ENCODE measurements at places on chromosomes 2 and 18. TPM values are rescaled to one million over a fixed set of nuclear protein-coding genes. Genes with fewer than 3 reads are reported as not detected.

DNA sequence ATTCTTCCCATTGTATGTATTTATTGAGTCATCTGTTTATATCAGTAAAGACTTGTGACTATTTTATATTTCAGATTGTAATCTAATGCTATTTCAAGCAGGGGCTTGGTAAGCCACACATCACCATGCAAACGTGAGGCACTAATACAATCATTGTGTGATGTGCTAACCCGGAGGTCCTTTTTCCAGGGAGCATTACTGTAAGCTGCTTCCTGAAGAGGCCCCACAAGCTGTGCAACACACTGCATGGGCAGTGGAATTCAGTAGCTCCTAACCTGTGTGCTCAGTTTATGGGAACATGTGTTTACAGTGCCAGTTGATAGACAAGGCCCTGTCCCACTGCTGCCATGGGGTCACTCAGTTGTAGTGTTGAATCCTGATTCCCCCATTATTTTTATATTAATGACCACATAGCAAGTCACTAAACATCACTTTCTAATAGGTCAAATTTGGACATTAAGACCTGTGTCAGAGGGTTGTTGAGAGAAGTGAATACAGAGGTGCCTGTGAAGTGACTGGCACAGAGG is 162.9 kb downstream of the FHOD3 start:
- no peak overlapping the region for H3K4me3 ChIP-seq
- DNase-seq: no peak
- no peaks in the 10 kb centered on the region for H3K4me1 ChIP-seq

DNA sequence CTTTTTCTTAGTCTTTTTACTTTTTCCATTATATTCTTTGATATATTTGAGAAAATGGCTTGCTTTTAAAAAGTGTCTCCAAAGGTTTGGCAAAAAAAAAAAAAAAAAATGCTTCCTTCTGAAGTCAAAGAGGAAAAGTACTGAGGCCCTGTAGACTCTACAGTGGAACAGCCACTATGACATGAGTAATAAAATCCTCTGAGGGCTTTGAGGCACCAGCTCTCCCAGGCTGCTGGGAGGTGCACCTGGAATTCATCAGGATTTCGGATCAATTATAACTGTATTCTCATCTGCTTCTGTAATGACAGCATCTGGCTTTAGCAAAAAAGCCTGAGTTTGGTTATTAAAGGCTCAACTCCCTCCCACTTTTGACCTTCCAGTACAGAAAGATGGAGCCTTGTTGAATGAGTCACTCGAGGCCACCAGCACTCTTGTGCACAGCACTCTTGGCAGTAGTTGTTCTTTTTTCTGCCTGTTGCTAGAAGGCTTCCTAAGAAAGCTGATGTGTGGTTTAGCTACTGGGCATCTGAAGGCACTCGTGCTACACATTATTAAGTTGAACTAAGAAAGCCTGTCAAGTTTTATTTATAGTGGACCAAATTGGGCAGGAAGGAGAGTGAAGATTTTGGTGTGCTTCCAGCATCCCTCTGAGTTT is 131.3 kb downstream of the PRPF40A start:
- DNase-seq: no peak
- no peak overlapping the region for H3K4me3 ChIP-seq
- H3K27ac ChIP-seq: no peak overlapping the region
- H3K4me1 ChIP-seq: no peaks in the 10 kb centered on the region
- H3K27me3 ChIP-seq: peaks cover 16% of the 10 kb centered on the region
- H3K36me3 ChIP-seq: no peaks in the 10 kb centered on the region

GRCh38 chr2:68505603-68506159 is 38.3 kb downstream of the APLF start:
- H3K27ac ChIP-seq: no peak overlapping the region
- H3K36me3 ChIP-seq: peaks cover 12% of the 10 kb centered on the region
- peak overlapping the region; percentile 5 for H3K4me3 ChIP-seq
- H3K4me1 ChIP-seq: peaks cover 11% of the 10 kb centered on the region
- no peak for DNase-seq

- no peak overlapping the region for H3K27ac ChIP-seq
- peaks cover 4% of the 10 kb centered on the region for H3K4me1 ChIP-seq
- no peaks in the 10 kb centered on the region for H3K36me3 ChIP-seq
- no peaks in the 10 kb centered on the region for H3K27me3 ChIP-seq
Measured at GRCh38 chr2:215664847-215665525, 229.1 kb upstream of the FN1 start.

GRCh38 chr2:121284463-121285449 is at the start of gene TFCP2L1:
Gene TFCP2L1 (minus strand): TSS chr2:121285202. CDS start chr2:121285109, 93 bp downstream.
- no peak within 1 kb of the TSS for H3K27ac ChIP-seq
- no peaks in the 10 kb centered on the region for H3K36me3 ChIP-seq
- H3K27me3 ChIP-seq: peaks cover 45% of the 10 kb centered on the region
- peak within 1 kb of the TSS; percentile 75 for H3K4me3 ChIP-seq
- no peaks in the 10 kb centered on the region for H3K4me1 ChIP-seq
- DNase-seq: peak; percentile 70

DNA sequence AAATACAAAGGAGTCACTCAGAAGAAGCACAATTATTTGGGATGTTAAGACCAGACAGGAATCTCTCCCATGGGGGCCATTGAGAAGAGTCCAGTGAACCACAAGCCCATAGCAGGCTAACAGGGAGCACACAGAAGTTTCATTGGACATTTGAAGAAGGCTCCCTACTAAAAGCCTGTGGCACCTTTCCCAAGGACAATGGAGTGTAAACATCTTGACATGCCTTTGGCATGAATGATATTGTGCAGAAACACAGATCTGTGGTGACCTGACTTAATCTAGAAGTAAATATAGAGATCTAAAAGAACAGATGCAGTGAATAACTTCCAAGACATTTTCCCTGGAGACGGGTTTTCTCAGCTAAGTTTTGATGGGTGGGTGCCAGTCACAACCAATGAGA is 221.5 kb downstream of the EPHA4 start:
- no peak overlapping the region for H3K4me3 ChIP-seq
- no peak overlapping the region for H3K27ac ChIP-seq
- no peak for DNase-seq

DNA sequence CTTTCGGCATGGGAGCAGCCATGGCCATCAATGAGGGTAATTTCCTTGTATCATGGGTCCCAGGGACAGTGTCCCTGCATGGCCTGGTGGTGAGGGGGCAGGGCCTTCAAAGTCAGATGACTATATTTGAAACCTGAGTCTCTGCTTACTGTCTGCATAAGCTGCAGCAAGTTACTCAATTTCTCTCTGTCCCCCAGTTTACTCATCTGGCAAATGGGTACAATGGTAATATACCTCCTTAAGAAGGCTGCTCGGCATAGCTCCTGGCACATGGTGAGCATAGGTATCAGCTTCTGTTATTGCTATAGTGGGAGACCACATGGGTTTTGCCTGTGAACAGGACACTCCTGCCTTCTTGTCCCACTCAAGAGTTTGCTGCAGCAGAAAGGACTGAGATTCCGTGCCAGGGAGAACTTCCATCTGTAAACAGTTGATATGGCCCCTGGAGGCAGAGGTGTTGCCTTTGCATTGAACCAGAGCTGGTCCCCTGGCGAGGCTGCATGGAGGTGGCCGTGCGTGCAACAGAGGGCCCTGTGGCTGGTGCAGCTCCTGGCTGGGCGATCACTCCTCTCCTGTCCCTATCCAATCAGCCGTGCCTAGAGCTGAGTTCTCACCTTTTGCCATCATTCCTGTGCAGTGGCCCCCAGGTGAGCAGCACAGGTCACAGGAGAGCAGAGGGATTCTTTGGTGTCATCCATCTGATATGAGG is 22.7 kb upstream of the IGFBP5 start:
- DNase-seq: no peak
- peaks cover 8% of the 10 kb centered on the region for H3K27me3 ChIP-seq
- H3K4me3 ChIP-seq: no peak overlapping the region
- no peaks in the 10 kb centered on the region for H3K4me1 ChIP-seq
- no peaks in the 10 kb centered on the region for H3K36me3 ChIP-seq
- no peak overlapping the region for H3K27ac ChIP-seq

DNA sequence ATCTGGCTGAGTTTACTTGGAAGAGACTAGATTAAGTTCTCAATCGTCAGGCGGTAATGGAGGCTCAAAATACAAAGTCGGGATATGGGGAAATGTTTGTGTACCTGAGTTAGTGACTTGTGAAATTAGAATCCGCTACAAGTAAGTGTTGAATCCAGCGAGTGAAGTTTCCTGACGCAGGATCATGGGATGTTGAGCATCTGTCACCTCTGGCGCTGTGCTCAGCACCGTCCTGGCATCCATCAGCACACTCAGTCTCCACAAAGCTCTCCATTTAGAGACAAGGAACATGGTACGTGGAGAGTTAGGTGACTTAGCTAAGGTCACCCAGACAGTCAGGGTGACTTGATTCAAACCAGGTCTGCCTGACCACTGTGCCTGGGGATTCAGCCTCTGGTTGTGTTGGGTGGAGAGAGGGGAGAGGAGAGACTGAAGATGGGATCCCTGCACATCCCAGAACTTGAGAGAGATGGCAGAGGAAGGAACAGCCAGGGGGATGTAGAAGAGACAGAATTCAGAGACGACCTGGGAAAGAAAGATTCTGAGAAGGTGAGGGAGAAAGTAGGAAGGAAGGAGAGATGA is 251.2 kb downstream of the ACKR3 start:
- H3K27ac ChIP-seq: no peak overlapping the region
- no peaks in the 10 kb centered on the region for H3K4me1 ChIP-seq
- H3K27me3 ChIP-seq: peaks cover 2% of the 10 kb centered on the region
- H3K4me3 ChIP-seq: no peak overlapping the region

GRCh38 chr18:29096079-29096770 is 919.3 kb upstream of the CDH2 start:
- no peak overlapping the region for H3K27ac ChIP-seq
- H3K4me3 ChIP-seq: no peak overlapping the region
- no peak for DNase-seq
- no peaks in the 10 kb centered on the region for H3K27me3 ChIP-seq

DNA sequence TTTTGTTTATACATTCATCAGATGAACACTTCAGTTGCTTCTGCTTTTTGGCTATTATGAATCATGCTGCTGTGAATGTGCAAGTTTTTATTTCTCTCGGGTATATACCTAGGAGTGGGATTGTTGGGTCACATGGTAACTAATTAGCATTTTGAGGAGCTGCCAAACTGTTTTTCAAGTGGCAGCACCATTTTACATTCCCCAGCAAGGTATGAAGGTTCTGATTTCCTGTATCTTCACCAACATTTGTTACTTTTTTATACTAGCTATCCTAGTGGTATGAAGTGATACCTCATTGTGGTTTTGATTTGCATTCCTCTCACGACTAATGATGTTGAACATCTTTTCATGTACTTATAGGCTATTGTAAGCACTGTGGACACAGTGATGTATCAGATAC is 53.9 kb downstream of the DYNC1I2 start:
- no peak overlapping the region for H3K4me3 ChIP-seq
- DNase-seq: no peak
- H3K27ac ChIP-seq: no peak overlapping the region
- H3K36me3 ChIP-seq: peaks cover 29% of the 10 kb centered on the region
- H3K4me1 ChIP-seq: no peaks in the 10 kb centered on the region

GRCh38 chr2:160460333-160460731 is 33.3 kb downstream of the RBMS1 start:
- no peak for DNase-seq
- H3K4me1 ChIP-seq: peaks cover 36% of the 10 kb centered on the region
- H3K27ac ChIP-seq: no peak overlapping the region

DNA sequence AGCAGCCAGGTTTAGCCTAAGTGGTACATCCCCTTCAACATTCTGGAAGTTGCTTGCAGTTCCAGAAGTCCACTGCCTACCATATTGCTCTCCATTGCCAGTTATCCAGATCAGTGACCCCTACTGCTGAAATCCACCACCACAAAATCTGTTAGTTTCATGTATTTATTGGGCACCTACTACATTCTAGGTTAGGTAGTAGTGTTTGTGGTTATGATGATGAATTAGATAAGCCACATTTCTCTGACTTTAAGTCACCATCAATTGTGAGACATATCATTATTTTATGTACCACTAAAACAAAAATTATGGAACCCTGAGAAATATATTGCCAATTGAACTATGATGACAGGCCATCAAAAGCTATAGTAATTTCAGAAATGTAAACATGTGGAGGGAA is 139.5 kb upstream of the PKDCC start:
- H3K27ac ChIP-seq: no peak overlapping the region
- H3K4me3 ChIP-seq: no peak overlapping the region
- no peak for DNase-seq
- H3K4me1 ChIP-seq: peaks cover 7% of the 10 kb centered on the region
- H3K27me3 ChIP-seq: peaks cover 47% of the 10 kb centered on the region
- H3K36me3 ChIP-seq: no peaks in the 10 kb centered on the region

GRCh38 chr2:192218970-192219369 is 24.2 kb upstream of the TMEFF2 start:
- H3K4me1 ChIP-seq: no peaks in the 10 kb centered on the region
- H3K27me3 ChIP-seq: peaks cover 10% of the 10 kb centered on the region
- no peak for DNase-seq

GRCh38 chr2:170681311-170681710 is 33.8 kb upstream of the SP5 start:
- peaks cover 15% of the 10 kb centered on the region for H3K27me3 ChIP-seq
- no peak for DNase-seq
- H3K36me3 ChIP-seq: no peaks in the 10 kb centered on the region
- no peak overlapping the region for H3K4me3 ChIP-seq
- H3K27ac ChIP-seq: no peak overlapping the region

DNA sequence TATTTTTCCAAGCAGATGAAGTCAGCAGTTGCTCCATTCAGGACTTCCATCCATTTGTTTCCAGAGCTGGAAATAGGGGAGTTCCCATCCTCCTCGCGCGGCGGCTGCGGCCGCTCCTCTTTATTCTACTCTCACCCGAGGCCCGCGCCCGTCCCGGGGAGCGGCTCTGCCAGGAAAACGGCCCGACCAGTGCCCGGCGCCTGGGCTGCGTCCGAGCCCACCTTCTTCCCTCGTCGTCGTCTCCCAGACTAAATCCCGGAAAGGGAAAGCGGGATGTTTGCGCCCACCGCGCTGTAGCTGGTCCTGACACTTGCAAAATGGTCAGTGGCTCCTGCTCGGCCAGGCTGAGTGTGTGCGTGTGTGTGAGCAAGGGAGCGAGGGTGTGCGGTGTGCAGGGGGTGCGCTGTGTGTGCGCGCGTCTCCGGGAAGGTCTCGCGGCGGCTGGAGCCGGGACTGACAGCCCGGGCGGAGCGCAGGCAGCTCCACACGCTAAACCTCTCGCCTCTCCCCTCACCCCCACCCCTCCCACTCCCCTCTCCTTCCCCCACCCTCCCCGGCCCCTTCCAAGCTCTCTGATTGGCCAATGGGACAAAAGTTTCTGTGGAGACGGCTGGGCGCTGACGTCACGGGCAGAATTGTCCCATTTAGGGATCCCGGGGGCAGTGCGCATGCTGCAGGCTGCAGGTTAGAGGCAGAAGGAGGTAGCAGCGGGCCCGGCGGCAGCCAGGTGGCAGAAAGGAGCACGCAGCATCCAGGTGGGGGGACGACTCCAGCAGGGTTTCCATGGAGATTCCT is at the start of gene NOL4:
TSS of gene NOL4 (minus strand) at position 491 of the 795 bp plus-strand sequence. CDS start 1,660 bp downstream, outside the sequence.
- peaks cover 2% of the 10 kb centered on the region for H3K36me3 ChIP-seq
- H3K4me1 ChIP-seq: peaks cover 5% of the 10 kb centered on the region
- peaks cover 39% of the 10 kb centered on the region for H3K27me3 ChIP-seq

GRCh38 chr2:238742066-238742465 is 105.8 kb upstream of the TWIST2 start:
- peaks cover 7% of the 10 kb centered on the region for H3K27me3 ChIP-seq
- no peak overlapping the region for H3K4me3 ChIP-seq
- no peak overlapping the region for H3K27ac ChIP-seq
- DNase-seq: no peak

Gene DUSP19
- total RNA-seq: 1.8 TPM

Gene LBX2
- total RNA-seq: 1.2 TPM

Gene LCT
- total RNA-seq: 0.39 TPM

Gene RNF25
- total RNA-seq: 30.9 TPM

Gene RGPD6
- 15.5 TPM for total RNA-seq

Gene PROKR1
- total RNA-seq: not detected

Gene DCDC2C
- not detected for total RNA-seq

Gene CRYGD
- not detected for total RNA-seq

Gene GBX2
- not detected for total RNA-seq

Gene SERPINB13
- total RNA-seq: not detected

Gene ASXL3
- total RNA-seq: not detected

Gene SPTBN1
- total RNA-seq: 127 TPM

Gene CXCR4
- total RNA-seq: 288 TPM
